Stimulated activated CD8-positive, alpha-beta memory T cell treated with anti-CD3 and anti-CD28 coated beads, Interleukin-2, amount 100 ng/mL, for 1 hour (primary cell): ENCODE measurements at places on chromosomes 7 and 10.

DNA sequence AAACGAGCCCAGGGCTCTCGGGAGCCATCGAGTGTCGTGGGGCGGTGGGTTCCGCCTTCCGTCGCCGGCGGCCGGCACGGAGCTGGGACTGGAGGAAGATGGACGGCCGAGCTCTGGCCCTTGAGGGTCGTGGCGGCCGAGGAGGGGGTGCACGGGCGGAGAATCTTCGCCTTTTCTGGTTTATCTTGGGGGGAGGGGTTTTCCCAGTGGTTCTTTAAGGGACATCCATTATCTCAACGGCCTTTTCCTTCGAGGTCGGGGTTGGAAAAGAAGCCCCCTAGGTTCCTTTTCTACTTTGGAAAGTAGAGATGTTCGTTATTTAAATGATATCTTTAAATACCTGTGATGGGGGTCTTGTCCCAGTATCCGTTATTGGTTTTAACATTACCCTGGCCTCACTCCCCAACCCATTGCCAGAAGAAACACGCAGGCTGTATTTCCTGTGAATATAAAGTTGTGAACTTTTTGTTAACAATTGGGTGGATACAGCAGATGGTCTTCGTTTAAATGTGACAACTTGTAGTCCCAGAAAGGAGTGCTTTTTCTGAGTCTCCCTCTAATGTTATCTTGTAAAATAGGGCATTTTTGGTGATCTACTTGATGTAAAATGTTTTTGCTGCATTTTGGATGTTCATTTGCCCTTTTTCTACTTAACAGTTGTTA, 765 bp downstream of the CCAR1 start:
- DNase-seq, result no peak

GRCh38 chr7:149788300-149788851, 15.0 kb upstream of the ZNF467 start:
- no peak for DNase-seq

DNA sequence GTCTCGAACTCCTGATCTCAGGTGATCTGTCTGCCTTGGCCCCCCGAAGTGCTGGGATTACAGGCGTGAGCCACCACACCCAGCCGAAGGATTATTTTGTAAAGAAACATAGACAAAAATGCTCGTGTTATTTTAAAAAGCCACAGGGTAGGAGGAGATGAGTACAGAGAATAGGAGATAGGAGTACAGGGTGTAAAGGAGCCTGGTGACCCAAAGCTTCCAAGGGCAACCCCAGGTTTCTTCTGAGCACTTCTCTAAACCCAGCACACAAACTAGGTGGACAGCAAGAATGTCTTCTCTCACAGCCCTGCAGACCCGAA, 54.7 kb downstream of the ZNF467 start:
- DNase-seq, result no peak

- DNase-seq, result no peak
Observed at GRCh38 chr7:28151965-28152364, 28.6 kb downstream of the JAZF1 start.

DNA sequence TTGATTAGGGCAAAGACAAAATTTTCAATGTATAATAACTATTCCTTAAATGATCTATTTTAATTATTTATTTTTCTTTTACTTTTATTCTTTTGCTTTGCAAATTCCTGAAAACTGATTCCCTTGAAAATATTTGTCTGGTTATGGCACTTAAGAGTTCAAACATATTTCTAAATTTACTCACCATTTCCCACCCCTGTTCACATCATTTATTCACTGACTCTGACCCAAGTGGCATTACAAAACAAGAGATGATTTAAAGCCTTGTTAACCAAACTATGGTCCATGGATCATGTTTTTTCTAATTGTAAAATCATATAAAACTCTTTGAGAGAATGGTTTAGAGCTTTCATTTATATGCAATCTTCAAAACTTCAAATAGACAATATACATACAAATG, 1256.1 kb upstream of the LRRN3 start:
- DNase-seq, result no peak

- DNase-seq, result no peak
Observed at GRCh38 chr10:4093438-4093837, 308.4 kb upstream of the KLF6 start.

DNA sequence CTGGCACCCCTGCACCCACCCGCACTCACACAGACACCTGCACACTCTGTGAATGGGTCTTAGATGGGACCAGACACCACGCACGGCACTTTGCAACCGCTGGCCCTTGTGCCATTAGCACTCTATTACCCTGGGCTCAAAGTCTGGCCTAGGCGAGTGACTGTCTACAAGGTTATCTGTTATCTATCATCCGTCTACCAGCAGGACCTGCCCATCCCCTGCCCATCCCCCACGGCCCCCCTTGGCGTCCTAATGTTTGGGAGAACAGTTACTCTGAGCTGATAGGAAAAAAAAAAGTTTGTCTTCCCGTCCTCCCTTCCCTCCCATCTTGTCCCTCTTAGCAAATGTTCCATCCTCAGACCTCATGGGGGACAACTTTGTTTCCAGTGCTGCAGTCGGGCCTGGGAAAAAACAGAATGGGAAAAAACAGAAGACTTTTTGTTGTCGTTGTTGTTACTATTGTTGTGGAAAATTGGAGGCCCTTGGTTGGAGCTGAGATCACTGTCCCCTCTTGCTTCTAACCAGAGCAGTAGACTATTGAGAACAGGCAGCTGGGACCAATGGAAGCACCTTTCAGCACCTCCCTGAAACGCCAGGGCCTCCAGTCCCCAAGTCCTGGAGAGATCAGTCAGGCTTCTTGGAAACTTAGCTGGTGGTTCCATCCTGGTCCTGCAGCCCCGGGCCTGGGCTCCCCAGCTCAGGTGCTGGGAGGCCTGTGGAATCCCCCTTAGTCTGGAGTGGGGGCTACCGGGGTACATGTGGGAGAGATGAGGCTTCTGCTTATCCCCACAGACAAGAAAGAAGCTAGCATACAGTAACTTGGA, 12.2 kb downstream of the UNCX start:
- DNase-seq, result no peak

DNA sequence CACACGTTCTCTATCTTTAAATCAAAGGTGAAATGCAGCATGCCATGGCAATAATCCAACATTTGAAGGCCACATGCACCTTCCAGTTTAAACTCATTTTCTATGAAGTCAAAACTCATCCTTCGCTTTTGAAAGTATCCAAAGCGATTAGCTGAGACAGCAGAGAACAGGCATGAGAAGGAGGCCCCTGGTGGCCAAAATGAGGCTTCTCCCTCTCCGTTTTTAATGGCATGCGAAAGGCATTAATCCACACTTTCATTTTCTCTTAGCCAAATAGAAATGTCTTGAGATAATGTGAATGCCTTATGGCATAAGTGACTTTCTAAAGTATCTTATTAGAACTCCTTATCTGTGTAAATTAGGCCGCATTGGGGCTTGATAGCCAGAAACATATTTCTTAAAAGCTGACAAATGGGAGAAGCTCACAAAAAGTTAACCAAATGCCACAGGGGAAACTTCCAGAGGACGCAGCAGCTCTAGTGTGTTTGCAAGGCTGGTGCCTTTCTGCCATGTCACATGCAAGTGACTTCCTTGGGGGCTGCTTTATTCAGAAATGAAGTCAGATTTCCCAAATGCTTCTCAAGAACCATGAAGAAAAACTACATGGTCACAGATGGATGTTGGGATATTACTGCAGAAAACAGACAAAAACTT, 1189.6 kb downstream of the SORCS1 start:
- no peak for DNase-seq

DNA sequence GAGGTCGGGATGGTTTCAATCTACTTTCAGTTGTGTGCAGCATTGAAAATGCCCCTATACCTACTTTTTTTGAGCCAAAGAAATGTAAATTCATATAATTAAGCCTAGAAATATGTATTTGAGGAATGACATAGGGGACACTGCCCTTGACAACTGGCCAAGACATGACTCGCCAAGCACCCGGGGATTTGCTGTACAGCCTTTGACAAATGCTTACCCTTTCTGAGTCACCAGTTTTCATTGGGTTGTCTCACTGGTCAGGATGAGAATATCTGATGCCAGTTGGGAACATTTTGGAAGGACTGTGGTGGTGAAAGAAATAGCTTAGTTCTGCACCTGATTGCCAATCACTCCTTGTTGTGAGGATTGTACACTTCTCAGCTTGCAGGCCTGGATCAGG, 166.8 kb upstream of the HABP2 start:
- no peak for DNase-seq

- DNase-seq, result no peak
Observed at GRCh38 chr10:128046953-128047290, 79.3 kb downstream of the MKI67 start.

GRCh38 chr7:120502825-120503224, 229.8 kb downstream of the KCND2 start:
- DNase-seq, result no peak

DNA sequence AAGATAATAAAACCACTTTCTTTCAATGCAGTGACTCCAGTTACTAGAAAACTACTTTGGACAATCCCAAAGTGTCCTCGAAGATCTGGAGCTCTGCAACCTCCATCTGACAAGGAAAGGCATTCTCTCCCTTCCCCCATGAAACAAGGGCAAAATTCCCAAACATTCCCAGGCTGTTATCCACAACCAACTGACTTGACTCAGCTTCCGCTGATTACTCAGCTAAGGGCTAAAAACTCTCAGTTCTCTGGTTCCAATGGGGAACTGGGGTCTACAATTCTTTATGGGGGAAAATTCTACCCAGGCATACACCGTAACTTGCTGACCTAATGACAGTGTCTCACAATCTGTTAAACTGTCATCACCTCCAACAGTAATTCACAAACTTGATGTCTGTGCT, 48.4 kb downstream of the SFMBT2 start:
- no peak for DNase-seq

GRCh38 chr7:336810-337566, 47.0 kb downstream of the FOXL3 start:
- DNase-seq, result no peak

DNA sequence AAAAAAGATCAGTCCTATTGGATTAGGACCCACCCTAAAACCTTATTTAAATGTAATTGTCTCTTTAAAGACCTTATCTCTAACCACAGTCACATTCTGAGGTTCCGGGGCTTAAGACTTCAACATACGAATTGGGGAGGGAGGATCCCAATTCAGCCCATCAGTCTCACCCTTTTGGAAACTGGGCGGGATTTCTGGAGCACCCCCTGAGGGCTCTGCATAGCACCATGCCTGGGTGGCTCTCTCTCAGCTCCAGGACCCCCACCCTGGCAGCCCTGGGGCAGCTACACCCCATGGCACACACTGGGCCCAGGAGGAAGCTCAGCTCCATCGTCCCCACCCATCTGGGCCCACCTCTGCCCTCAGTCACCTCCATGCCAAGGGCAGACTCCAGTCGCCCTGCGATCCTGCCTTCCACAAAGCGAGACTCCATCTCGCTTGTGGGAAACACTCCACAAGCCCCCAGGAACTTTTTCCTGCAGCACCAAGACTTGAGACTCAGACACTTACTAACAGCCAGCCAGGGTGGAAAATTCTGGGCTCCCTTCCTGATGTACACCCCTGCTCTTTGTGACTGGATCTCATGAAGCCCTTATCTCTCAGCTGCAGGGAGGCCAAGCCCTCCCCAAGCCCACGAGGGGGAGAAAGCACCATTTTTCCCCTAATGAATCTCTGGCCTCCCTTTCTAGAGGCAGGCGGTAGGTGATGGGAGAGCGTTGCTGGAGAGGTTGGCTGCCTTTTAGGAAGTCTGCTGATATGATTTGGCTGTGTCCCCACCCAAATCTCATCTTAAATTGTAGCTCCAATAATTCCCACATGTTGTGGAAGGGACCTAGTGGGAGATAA, 90.8 kb upstream of the KDM7A start:
- DNase-seq, result no peak

GRCh38 chr7:48419401-48419800, 248.1 kb downstream of the ABCA13 start:
- DNase-seq, result no peak

GRCh38 chr10:88499569-88500470, 83.3 kb downstream of the RNLS start:
- no peak for DNase-seq

- no peak for DNase-seq
Observed at GRCh38 chr10:13517675-13518074, 11.1 kb downstream of the BEND7 start.

DNA sequence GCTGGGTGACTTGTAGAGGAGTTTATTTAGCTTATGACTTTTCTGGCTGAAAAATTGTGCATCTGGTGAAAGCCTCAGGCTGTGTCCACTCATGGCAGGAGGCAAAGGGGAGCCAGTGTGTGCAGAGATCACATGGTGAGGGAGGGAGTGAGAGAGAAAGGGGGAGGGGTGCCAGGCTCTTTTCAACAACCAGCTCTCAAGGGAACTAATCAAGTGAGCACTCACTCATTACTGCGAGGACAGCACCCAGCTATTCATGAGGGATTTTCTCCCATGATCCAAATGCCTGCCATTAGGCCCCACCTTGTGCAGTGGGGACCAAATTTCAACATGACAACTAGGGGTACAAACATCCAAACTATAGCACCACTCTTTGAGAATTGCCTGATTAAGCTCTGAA, 590.2 kb downstream of the MAGI2 start:
- DNase-seq, result no peak

- DNase-seq, result no peak
Observed at GRCh38 chr10:102998399-102998907, 80.4 kb downstream of the CNNM2 start.

- no peak for DNase-seq
Observed at GRCh38 chr10:76138906-76139305, 707.5 kb downstream of the LRMDA start.

DNA sequence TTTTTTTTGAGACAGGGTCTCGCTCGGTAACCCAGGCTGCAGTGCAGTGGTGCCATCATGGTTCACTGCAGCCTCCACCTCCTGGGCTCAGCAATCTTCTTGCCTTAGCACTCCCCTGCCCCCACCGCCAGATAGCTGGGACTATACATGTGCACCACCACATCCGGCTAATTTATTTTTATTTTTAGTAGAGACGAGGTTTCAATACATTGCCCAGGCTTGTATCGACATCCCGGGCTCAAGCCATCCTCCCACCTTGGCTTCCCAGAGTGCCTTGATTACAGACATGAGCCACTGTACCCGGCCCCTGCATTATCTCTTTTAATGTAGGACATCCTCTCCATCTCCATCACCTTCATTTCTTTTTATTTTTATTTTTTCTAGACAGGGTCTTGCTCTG, 213.3 kb downstream of the CUX1 start:
- no peak for DNase-seq

- DNase-seq, result no peak
Observed at GRCh38 chr10:44426247-44427034, 41.5 kb upstream of the CXCL12 start.

GRCh38 chr10:77229704-77230103, 407.9 kb downstream of the KCNMA1 start:
- no peak for DNase-seq

DNA sequence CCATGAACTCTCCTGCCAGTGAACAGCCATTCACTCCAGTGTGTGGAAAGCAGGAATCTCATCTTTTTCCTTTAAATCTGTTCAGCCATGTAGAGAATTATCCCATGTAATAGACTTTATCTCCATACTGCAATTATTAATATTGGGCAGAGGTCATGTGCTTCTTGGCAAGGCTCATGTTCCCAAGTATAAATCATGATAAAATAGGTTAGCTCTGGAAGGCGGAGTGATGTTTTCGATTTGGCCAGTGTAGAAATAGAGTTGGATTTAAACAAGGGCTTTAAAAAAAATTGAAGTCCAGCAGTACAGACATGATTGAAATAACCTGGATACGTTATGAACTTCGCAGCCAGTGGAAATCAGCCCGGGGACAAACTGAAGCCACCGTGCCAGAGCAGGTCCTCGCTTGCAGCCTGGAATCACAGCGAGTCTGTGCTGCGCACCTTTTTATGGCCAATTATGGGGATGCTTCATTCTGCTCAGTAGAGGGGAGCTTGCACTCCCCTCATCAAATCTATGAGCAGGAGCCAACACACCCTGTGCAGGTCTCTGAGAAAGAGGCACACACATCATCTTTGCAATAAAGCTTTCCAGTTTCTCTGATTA, 654.0 kb upstream of the MKI67 start:
- DNase-seq, result no peak

- no peak for DNase-seq
Observed at GRCh38 chr10:95049919-95050318, 19.4 kb downstream of the CYP2C8 start.
